ENCODE measurements at places on chromosomes 6 and 20. TPM values are rescaled to one million over a fixed set of nuclear protein-coding genes. Genes with fewer than 3 reads are reported as not detected.

The OR2H2 gene
- total RNA-seq, result not detected

The PXDC1 gene
- total RNA-seq, result 65.1 TPM

The MLIP gene
- not detected for total RNA-seq

The MLN gene
- not detected for total RNA-seq

The SLC17A2 gene
- total RNA-seq, result not detected

The SYNDIG1 gene
- total RNA-seq, result not detected

The MYLK2 gene
- not detected for total RNA-seq

The LY6G6F gene
- total RNA-seq, result not detected

The PLEKHG1 gene
- total RNA-seq, result 53.0 TPM

The CFAP206 gene
- not detected for total RNA-seq

The VEGFA gene
- 608 TPM for total RNA-seq

The THEMIS gene
- 5.6 TPM for total RNA-seq

The KCNB1 gene
- 2.0 TPM for total RNA-seq

The STMND1 gene
- 1.1 TPM for total RNA-seq

The C20orf204 gene
- total RNA-seq, result 0.68 TPM

The PGC gene
- total RNA-seq, result not detected

The LATS1 gene
- 28.4 TPM for total RNA-seq

The OR2H1 gene
- total RNA-seq, result not detected

The NAA20 gene
- 29.2 TPM for total RNA-seq

The MCUR1 gene
- total RNA-seq, result 58.7 TPM

The LTB gene
- total RNA-seq, result not detected

The SLC24A3 gene
- total RNA-seq, result 4.4 TPM

The CPXM1 gene
- 0.95 TPM for total RNA-seq

The RHAG gene
- not detected for total RNA-seq

The UNC5CL gene
- 4.4 TPM for total RNA-seq

The THBS2 gene
- total RNA-seq, result 25.5 TPM

The BPI gene
- total RNA-seq, result not detected

The CDKN1A gene
- total RNA-seq, result 287 TPM

The MOXD1 gene
- 5.5 TPM for total RNA-seq

The RIMS4 gene
- 1.1 TPM for total RNA-seq

The SPEF1 gene
- total RNA-seq, result not detected

The CCN6 gene
- not detected for total RNA-seq

The LRRC73 gene
- total RNA-seq, result 0.96 TPM

The ZSCAN23 gene
- not detected for total RNA-seq

The ID1 gene
- 910 TPM for total RNA-seq

The SYNGAP1 gene
- total RNA-seq, result 4.9 TPM

The LPA gene
- total RNA-seq, result 0.48 TPM

The ZKSCAN8 gene
- total RNA-seq, result 15.5 TPM

The RRAGD gene
- total RNA-seq, result 0.80 TPM

The ESR1 gene
- 0.41 TPM for total RNA-seq

The KCNK16 gene
- total RNA-seq, result not detected

The SRSF3 gene
- 110 TPM for total RNA-seq

The PEX3 gene
- total RNA-seq, result 13.2 TPM

The AFDN gene
- total RNA-seq, result 148 TPM

The PDYN gene
- not detected for total RNA-seq

The TREML1 gene
- not detected for total RNA-seq
